ENCODE measurements at places on chromosomes 11 and 22.

- DNase-seq: no peak
Measured at GRCh38 chr11:117186431-117186761, 7.9 kb downstream of the SIDT2 start.

DNA sequence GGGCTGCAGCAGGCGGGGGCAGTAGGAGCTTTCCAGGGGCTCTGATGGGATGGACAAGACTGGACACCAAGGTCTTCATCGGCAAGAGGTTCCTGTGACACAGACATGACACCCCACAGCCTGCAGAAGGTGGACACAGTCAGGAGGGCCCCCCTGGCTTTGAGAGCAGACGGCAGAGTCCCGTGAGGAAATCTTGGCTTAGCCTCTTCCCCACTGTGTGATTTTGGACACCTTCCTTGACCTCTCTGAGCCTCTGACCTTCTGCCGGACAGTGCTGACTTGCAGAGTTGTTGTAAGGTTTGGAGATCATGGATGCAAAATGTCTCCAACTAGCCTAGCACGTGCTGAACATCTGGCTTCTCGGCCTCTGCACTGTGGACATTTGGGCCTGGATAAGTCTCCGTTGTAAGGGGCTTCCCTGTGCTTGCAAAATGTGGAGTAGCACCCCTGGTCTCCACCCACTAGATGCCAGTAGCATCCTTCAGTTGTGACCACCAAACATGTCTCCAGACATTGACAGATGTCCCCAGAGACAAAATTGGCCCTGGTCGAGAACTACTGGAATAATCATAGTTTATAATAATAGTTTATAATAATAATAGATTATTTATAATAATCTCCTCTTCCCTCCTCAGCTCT, 54.6 kb downstream of the MCM5 start:
- DNase-seq: no peak

- no peak for DNase-seq
Measured at GRCh38 chr11:17014321-17014832, at the start of gene PLEKHA7. TSS of gene PLEKHA7 (minus strand) at chr11:17014414. CDS start at chr11:17014401, 13 bp downstream.

DNA sequence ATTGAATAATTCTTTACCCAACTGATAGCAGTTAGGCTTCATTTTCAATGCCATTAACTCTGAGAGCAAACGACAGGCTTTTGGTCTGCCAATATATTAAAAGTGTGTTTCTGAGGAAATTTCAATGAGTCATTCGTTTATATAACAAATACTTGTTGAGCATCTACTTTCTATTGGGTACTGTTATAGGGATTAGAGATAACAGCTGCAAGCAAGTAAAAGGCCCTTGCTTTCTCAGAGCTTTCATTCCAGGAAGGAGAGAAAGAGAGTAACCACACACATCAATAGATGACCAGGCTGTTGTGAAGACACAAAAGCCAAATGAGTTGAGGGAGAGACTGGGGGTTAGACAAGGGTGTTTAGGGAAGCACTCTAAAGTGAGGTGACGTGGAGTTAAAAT, 35.7 kb downstream of the CD44 start:
- DNase-seq: no peak

Data from thymus (tissue), 14 donors.